COR-L47 (cell line): ENCODE measurements at places on chromosomes 16 and 17.

- DNase-seq, result no peak
Measured at GRCh38 chr16:68793401-68793857, 49.9 kb upstream of the TANGO6 start.

DNA sequence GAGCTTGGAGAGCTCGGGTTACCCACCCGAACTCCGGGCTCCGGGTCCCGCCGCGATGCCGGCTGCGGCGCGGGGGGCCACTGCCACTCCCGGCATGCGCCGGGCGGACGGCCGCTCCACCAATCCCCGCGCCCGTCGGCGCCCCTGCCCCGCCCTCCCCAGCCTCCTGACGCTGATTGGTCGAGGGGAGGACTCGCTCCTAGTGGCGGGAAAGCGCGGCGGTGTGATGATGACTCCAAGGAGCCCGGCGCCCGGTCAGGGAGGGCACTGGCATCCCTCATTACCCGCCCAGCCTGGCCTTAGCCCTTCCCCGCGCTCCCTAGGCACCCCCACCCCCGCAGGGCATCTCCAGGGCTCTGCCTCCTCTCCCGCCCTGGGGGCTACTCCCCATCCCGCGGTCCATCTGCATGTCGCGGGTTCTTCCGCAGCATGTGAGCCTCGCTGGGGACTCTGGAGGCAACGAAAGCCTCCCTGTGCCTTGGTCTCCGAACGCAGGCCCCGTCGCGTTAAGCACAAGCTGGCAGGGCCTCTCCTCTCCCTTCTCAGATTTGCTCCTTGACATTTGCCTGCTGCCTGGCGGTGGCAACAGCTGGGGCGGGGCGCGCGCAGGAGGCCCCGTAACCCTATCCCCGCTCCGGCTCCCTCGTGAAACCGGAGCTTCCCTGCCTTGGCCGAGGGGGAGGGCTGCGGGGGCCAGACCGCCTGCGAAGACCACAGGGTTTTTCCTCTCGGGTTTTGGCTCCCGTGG lies 1.7 kb downstream of the ATP2A1 start:
- DNase-seq, result peak; percentile 77

- DNase-seq, result peak; percentile 13
Measured at GRCh38 chr17:34892461-34893249, 68.6 kb downstream of the CCT6B start.

GRCh38 chr16:28531777-28532744 lies 6.7 kb downstream of the NUPR1 start:
- DNase-seq, result no peak

DNA sequence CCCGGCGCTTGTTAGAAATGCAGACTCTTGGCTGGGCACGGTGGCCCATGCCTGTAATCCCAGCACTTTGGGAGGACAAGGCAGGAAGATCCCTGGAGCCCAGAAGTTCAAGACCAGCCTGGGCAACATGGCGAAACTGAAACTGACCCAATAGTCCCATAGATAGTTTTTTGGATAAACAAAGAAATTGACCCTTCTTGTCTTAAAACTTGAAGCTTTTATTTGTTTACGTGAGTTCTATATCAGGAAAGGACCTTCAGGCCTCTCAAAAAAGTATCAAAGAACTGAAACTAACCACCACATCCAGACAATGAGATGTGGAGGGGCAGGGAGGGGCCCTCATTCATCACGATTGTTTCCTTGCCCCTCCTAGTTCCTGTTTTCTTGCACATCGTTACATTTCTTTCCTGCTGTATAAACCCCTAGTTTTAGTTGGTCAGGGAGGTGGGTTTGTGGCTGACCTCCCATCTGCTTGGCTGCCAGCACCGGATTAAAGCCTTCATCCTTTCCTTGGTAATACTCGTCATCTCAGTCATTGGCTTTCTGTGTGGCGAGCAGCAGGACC lies 29.9 kb upstream of the PRM1 start:
- no peak for DNase-seq

- DNase-seq, result no peak
Measured at GRCh38 chr17:81420769-81421462, 25.7 kb downstream of the BAHCC1 start.

DNA sequence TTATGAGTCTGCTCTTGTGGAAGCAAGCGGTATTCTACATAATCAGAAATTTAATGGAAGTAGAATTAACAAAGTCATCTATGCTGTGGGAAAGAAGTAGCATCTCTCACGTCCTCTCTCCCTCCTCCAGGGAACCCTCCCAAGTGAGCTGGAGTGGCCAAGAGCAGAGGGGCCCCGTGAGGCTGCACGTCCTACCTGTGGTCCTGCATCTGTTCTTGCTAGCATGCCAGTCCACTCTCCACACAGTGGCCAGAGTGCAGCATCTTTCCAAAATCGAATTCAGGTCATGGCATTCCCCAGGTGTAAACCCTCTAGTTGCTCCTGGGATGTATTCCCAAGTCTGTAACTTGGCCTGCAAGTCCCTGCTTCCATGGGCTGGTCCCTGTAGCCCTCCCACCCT lies 10.1 kb downstream of the KIAA0513 start:
- DNase-seq, result no peak

DNA sequence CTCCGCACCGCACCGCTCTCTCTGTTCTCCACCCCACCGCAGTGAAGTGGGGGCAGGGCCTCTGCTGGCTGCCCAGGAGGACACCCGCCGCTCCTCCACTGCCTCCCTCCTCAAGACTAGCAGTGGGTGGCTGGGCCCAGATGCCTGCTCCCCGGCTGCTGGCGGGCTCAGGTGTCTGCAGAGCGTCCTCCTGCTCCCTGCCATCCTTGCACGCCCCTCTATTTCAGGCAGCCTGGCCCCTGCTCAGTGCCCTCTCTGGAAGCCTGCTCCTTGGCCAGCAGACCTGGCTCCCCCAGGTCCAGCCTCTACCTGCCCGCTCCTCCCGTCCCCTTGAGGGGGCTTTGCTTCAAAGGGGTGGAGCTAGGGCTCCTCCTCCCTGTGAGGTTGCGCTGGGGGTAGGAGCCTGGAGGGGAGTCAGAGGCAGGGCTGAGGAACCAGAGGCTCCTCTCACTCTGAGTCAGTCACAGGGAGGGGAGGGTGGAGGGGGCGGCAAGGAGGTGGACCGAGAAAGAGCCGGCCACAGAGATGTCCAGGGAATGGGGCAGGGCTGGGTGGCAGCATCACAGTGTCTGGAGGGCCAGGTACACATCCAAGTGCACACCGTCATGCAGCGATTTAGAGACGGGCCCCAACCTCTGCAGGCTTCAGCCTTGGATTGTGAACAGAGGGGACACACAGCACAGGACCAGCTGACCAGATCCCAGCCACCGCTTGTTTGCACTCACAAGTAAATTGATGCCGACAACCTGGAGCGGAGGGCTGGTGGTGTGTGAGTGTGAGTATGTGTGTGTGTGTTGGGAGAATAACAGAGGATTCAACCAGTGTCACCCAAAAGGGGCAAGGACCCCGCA lies 9.8 kb upstream of the TMEM92 start:
- DNase-seq, result no peak

- no peak for DNase-seq
Measured at GRCh38 chr17:37123941-37124820, 175.4 kb downstream of the AATF start.

- no peak for DNase-seq
Measured at GRCh38 chr17:50205963-50206505, 4.6 kb upstream of the COL1A1 start.

DNA sequence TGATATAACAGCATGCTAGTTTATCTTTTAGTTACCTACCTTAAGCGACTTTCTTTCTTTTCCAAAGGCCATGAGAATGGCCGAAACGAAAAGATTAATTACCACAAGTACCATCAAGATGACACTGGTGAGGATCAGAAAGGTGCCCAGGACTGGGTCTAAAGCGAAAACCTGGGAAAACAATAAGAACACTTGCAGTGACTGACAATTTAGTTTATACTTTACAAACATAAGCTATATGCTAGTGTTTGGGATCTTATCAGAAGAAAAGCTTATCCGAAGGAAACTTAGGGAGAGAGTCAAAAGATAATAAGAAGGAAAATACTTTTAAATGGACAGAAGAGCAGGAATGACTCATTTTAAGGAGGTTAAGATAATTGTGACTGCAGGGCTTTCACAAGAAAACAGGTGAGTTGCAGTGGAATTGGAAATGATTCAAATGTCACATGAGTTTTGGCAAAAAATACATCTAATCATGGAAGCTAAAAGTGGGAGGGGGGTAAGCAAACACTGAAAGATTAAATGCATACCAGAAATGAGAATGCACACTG lies 34.8 kb downstream of the IST1 start:
- no peak for DNase-seq

- no peak for DNase-seq
Measured at GRCh38 chr16:9602189-9602588, 510.7 kb downstream of the HAPSTR1 start.

DNA sequence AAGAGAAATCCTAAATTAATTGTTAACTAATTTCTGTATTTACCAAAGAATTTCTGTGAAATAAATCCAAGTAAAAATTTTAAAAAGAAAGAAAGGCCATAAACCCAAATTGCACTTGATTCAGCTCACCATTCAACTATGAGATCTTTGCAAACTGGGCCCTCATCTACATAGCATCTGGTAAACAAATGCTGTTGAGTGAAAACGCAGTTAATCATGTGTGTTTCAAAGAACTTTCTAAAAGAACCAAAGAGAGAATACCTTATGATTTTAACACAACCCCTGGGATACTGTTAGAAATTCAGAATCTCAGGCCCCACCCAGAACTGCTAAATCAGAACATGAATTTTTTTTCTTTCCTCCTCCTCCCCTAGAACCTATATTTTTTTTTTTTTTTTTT lies 16.6 kb downstream of the CRLF3 start:
- DNase-seq, result no peak

DNA sequence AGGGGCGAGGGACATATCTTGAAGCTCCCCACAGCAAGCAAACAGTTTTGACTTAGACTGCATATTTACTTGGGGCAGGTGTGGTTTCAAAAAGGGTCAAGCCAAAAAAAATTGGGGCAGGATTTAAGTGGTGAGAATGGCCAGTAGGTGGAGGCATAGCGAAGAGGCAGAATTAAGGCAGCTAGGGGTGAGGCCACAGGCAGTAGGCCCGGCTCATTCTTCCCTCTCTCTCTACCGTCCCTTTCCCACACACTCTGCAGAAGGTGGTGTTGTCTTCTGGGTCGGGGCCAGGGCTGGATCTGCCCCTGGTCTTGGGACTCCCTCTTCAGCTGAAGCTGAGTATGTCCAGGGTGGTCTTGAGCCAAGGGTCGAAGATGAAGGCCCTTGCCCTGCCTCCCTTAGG lies 2.6 kb downstream of the SHBG start:
- no peak for DNase-seq

DNA sequence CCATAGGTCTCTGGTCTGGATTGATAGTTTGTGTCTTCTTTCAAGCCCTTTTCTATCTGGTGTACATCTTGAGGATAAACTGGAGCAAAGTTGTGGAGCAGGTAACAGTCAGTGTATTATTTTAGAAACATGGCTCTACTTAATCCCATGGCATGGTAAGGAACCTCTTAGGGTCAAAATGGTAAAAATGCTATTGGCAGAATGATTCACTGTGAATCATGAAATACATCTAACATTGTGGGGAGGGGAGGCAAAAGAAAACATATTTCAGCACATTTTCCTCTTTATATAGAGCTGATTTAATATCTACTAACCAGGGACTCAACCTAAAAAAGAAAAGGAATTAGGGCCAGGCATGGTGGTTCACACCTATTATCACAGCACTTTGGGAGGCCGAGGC lies 17.9 kb upstream of the ALDH3A2 start:
- DNase-seq, result no peak

- no peak for DNase-seq
Measured at GRCh38 chr16:57377080-57377841, 5.0 kb downstream of the CX3CL1 start.

GRCh38 chr17:4843321-4844000 lies 10.3 kb downstream of the MINK1 start:
- DNase-seq, result no peak

DNA sequence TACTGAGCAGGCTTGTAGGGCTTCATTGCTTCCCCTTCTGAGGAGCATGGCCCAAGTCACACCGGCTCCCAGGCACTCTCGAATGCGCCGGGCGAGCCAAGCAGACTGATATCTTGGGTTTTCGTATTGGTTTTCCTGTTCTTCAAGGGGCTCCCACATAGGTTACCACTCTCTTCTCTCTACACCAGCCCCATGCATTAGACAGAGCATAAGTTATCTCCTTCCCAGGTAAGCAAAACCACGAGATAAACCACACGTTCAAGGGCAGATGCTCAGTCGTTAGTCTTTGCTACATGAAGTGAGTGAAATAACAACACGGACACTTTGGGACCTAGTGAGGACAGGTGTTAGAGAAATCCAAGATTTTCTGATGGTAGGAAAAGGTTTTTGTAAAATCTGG lies 211.2 kb downstream of the ABCC12 start:
- no peak for DNase-seq

DNA sequence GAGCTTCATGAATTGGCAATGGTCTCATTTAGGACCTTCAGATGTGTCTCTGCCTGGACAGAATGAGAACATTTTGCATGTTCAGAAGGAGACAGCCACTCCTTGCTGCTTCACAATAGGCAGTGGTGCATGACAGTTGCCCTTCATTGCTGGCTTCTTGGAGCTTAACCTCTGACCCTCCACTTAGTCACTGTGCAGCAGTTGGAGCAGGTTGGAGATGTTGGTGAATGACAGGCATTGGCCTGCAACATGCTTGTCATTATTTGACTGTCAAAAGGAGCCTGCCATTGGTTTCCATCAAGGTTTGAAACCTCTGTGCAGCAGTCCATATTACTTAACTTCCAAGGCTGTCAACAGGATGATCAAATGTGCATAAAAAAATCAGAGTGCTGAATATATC lies 22.7 kb downstream of the FTO start:
- DNase-seq, result no peak

- DNase-seq, result no peak
Measured at GRCh38 chr17:2282297-2282873, 21.2 kb downstream of the SMG6 start.

DNA sequence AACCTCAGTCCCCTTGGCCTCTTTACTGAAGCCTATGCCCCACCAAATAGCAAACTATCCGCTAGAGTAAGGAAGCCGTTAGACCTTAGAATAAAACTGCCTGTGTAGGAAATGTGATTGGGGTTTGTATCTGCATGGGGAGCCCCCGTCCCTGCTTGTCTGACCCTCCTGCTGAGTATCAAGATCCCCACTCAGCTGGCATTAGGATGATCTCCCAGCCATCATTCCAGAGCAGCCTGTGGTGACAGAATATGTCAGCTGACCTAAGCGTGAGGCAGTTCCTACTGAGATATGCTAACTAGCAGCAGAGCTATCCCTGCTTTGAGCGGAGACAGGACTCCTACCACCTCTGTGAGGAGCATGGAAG lies 645 bp upstream of the GFOD2 start:
- DNase-seq, result no peak

DNA sequence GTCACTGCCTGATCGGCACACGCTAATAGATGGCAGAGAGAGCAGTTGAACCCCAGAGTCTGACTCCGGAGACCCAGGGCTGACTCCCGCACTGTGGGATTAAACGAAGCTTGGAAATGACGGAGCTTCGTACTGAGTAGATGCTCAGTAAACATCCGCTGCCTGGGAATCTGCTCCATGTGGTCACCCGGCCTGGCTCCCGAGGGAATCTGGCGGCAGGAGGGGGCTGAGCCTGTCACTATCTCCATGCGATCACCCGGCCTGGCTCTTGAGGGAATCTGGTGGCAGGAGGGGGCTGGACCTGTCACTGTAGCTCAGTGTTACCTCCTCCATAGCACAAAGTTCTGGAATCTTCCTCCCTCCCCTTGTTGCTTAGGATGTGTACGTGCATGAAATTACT lies 139.7 kb upstream of the CIBAR2 start:
- no peak for DNase-seq
